Fibroblast of skin of left quadriceps (primary cell): ENCODE measurements at places on chromosomes 16 and 17.

DNA sequence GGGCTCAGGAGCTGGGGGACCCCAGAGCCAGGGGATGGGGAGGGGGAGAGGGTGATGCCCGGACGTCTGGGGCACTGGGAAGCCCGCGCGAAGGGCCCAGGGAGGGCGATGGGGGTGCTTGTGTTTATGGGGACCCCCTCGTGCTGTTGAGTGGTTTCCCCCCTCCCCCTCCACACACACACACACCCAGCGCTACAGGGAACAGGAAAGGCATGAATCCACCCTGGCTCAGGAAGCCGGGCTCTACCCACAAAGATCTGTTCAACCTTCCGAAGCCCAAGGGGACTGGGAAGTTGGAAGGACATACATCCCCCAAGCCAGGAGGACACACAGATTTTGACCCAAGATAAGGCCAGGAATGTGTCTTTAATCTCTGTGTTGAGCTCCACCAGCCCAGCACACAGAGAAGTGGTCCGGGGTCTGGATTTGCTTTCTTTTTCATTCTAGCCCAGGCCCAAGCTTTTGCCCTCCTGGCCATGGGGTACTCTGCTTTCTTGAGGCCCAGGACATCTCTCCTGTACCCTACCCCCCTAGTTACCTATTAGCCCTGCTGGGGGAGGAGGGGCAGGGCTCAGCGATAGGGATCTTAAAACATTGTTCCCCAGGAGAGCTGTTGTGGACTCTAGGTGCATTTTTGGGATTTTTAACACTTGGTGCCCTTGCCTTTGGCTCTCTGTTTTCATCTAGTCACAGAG, 1.2 kb downstream of the UBALD2 start:
- no peak for DNase-seq

DNA sequence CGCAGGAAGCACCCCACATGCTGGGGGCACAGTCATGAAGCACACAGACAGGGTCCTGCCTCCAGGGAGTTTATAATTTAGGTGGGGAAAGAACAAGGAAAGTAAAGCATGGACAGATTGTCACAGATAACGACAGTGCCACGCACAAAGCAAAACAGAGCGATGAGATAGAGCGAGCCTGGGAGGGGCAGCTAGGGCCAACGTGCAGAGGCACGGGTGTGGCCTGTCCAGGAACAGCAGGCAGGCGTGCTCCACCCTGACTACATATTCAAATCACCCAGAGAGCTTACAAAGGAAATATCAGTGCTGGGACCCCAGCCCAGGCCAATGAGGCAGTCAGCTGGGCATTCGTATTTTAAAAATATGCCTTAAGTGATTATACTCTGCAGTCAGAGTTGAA, 16.8 kb downstream of the LGALS9 start:
- no peak for DNase-seq

DNA sequence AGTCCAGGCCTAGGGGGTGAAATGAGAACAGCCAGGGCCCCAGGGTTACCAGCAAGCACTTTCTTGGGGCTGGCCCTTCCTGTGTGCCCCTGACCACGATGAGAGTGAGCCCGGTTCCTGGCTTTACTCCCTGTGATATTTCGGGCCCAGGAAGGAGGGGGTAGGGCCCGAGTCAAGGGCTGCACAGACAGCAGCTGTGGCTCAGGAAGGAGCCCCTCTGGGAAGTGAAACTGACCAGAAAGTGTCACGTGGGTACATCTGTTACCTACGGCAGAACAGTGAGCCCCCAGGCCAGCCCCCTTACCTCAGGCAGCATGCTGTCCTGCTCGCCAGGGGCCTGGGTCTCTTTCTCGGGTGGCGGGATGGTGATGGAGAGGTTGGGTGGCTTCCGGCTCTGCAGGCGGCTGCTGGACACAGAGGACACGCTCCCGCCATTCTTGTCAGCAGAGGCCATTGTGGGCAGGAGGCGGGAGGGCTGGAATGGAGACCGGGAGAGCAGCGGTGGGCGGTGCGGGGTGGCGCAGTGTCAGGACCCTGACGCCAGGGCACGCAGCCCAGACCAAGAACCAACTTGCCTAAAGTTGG, 13.8 kb downstream of the AANAT start:
- DNase-seq = no peak

DNA sequence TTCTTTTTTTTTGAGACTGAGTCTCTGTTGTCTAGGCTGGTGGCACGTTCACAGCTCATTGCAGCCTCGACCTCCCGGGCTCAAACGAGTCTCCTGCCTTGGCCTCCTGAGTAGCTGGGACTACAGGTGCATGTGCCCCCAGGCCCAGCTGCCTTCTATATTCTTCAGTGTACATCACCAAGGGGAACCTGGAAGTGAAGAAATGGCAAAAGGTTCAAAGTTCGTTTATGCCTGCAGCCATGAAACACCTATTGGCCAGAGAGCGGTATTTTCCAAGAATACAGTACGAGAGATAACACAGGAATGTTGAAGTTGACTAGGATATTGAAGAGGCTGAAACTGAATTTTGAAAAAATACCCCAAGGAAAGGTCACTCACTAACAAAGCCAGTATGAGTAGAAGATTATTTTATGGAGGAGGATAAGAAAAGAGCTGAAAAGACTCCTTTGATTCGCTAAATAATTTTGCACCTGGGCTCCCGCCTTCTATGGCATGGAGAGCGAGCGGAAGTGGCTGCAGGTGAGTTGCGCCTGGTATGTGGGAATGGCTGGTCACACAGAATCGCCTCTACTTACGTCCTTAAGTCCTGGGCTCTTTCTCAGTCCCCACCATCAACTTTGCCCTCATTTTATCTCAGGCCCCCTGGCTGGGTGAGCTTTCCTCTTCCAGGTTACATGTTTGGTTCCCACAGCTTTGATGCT, 9.8 kb downstream of the ST6GALNAC1 start:
- DNase-seq = no peak

GRCh38 chr17:62696726-62697490, 69.4 kb downstream of the MRC2 start:
- no peak for DNase-seq

GRCh38 chr17:32634167-32634566, 147.4 kb downstream of the CDK5R1 start:
- DNase-seq = no peak

DNA sequence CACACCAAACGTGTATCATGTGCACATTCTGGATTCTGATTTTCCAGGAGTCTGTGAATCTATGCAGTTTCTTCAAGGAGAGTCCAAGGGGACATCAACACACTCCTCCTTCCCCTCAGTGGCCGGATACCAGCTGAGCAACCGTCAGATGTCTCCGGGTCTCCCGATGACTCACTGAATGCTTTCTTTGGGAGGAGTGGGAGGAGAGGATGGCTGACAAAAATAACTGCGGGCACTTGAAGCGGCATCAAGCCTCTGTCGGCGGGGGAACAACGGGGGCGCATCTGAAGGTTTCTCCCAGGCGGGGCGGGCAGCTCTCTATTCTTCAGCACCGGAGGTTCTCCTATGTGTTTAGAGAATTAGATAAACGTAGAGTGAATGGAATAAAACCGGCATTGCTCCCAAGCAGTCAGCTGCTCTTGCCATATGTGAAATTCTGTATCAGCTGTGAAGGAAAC, 24.6 kb upstream of the LRRC75A start:
- DNase-seq = peak; percentile 17

DNA sequence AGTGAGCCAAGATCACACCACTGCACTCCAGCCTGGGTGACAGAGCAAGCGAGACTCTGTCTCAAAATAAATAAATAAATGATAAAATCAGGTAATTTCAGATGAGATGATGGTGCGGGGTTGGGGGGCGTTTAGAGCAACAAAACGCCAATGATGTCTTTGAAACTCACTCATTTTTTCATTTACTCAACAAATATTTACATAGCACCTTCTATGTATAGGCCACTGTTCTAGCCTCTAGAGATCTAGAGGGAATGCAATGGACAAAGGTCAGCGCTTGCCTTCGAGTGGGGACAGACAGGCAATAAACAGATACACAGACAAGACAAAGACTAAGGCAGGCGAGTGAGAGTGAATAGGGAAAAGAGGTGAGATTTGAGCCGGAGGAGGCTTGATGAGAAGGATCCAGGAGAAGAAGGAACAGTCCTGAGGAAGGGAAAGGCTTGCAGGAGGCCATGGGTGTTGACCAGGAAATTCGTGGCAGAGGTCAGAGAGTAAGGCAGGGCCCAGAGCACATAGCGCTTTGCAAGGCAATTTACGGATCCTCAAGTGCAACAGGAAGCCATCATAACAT, 14.1 kb downstream of the ALDH3A1 start:
- DNase-seq = no peak

- no peak for DNase-seq
Observed at GRCh38 chr16:72902206-72902605, 145.7 kb downstream of the ZFHX3 start.

DNA sequence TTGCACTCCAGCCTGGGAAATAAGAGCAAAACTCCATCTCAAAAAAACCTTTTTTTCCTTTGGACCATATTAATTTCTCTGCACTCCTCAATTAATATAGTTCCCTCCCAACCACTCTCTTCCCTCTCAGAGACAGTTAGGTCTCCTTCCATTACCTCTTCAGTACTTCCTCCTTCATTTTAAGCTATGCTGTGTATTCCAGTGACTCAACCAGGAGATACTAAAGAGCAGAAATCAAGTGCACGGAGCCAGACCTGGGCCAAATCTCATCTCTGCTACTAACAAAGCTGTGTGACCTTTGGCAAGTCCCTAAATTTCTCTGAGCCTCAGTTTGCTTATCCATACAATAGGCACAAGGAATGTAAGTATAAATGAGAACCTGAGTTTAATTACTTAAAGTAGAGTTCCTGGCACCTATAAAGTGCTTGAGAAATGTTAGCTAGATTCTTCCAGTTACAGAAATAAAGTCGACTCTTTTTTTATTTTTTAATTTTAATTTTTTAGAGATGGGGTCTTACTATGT, 8.5 kb downstream of the PECAM1 start:
- no peak for DNase-seq

- DNase-seq = no peak
Observed at GRCh38 chr16:65406933-65407332, 285.1 kb upstream of the CDH11 start.

DNA sequence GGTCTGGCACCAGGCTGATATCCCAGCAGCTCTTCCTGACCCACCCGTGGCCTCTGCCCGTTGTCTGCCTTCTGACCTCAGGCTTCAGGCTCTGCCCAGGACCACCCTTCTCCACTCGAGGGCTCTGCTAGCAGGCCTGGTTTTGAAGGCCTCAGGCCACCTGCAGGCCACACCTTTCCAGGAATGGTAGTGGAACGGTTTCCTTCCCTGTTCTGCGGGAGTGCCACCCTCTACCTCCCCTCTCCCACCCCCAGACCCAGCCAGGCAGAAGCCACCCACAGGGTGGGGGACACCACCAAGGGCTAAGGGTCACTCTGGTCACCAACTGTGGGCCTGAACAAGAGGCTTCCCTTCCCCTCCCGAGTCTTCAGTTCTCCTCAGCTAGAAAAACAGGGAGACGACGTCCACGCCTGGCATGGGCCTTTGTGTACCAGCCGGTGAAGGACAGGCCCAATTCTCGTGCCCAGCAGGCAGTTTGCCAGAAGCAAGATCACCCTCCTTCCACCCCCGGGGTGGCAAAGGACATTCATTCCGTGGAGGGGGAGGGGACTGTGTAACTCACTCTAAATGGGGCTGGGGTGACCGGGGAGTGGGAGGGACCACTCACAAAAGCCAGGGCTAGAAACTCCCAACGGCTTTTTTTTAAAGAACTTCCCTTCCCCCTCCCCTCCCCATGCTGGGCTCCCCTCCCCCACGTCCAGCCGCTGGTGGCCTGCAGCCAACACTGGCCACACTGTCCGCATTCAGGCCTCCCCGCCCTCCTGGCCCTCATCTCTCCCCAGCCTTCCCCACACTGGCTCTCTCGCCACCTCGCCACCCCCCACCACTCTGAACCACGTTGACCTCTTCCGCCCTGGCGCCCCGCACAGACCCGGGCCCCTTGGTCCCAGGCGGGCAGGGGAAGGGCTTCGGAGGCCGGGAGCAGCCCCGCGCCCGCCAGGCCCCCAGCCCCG, 7.7 kb downstream of the CBX4 start:
- no peak for DNase-seq

GRCh38 chr17:57532966-57533365, 212.1 kb downstream of the CCDC182 start:
- no peak for DNase-seq

DNA sequence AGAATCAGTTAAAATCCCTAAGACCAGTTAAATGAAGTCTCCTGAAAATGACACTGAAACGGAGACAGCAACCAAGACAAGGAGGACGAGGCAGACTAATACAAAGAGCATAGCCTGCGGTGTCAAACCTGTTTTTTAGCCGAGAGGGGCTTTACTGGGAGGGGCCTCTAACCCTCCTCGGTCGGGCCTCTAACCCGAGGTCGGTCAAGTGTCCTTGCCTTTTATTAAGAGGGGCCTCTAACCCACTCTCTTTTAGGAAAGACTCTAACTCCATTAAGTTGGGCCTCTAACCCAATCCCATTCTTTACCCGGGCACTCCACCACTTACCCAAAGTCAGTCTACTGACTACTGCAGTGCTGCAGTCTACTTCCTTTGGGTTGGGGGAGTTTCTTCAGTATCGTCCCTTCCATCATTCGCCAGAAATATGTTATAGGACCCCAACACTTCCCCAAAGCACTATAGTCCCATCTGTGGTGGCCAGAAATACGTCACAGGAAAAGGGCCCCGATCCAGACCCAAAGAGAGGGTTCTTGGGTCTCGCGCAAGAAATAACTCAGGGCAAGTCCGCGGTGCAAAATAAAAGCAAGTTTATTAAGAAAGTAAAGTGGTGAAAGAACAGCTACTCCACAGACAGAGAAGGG, 39.2 kb upstream of the ARL4D start:
- no peak for DNase-seq

GRCh38 chr16:66254751-66255150, 111.7 kb upstream of the CDH5 start:
- DNase-seq = no peak

- DNase-seq = no peak
Observed at GRCh38 chr16:79750311-79750710, 149.8 kb upstream of the MAF start.

DNA sequence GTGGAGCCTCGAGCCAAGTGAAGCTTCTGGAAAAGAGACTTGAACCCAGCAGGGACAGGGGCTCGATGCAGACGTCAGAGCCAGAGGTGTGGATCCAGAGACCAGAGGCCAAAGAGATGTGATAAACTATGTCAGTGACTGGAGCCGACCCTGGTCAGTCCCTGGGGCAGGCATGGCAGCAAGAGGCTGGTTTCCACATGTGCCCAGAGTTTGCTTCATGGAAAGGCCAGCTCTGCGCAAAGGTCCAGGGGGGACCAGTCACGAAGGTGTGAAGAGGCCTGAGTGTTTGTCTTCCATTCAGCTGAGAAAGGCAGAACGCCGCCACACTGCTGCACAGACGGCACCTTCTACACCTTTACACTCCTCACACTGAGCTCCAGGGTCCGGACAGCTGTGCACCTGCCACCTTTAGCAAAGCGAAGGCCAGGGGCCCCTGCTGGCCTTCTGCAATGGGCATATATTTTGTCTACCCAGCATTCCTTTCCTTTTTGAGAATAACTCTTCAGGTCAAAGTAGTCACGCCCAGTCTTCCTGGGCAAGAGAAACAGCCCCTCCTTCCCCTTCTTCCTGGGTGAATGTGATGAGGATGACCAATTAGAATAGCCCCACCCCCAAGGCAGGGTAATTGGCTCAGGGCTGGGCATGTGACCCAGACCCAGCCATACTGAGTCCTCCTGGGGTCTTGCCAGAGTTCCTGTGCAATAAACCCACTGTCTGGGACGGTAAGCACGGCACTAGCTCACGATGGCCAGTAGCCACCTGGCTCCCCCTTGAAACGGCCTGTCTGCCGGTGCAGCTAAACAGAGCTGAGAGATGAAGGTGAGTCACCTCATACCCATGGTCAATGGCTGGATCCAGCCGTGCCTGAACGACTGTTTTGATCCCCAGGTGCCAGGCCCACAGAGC, 2.3 kb upstream of the RPH3AL start:
- DNase-seq = no peak

- DNase-seq = peak; percentile 20
Observed at GRCh38 chr17:3935140-3935542, 18.9 kb upstream of the P2RX1 start.
